Stimulated activated CD4-positive, alpha-beta T cell treated with anti-CD3 and anti-CD28 coated beads, TNF-alpha, amount 100 ng/mL, for 4 hours (primary cell): ENCODE measurements at places on chromosomes 1 and 21.

GRCh38 chr1:193311226-193311948 lies 125.0 kb upstream of the B3GALT2 start:
- DNase-seq = no peak

DNA sequence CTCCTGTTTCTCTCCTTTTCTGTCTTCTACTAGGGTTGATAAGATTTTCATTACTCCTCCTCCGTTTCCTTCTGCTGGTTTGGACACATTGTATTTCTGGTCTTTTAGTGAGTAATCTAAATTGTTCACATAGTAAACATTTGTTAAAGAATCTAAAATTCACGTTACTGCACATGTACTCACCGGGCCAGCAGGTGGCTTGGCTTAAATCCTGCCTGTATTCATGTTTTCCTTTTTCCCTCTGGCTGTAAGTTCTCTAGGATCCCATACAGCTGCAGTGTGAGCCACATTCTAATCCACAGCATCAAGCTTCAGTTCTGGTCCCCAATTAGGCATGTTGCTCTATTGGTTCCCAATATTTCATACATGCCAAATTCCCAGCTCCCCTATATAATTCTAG lies 958.3 kb downstream of the ADGRL2 start:
- no peak for DNase-seq

- no peak for DNase-seq
These were observed at the start of gene RIMKLA for GRCh38 chr1:42380586-42381279. RIMKLA (plus strand) TSS chr1:42380792; CDS start chr1:42380935, 143 bp downstream.

GRCh38 chr1:195071461-195071860 lies 1536.8 kb downstream of the KCNT2 start:
- DNase-seq = no peak

- DNase-seq = no peak
These were observed 53.8 kb downstream of the PCNX2 start for GRCh38 chr1:233241759-233242158.

DNA sequence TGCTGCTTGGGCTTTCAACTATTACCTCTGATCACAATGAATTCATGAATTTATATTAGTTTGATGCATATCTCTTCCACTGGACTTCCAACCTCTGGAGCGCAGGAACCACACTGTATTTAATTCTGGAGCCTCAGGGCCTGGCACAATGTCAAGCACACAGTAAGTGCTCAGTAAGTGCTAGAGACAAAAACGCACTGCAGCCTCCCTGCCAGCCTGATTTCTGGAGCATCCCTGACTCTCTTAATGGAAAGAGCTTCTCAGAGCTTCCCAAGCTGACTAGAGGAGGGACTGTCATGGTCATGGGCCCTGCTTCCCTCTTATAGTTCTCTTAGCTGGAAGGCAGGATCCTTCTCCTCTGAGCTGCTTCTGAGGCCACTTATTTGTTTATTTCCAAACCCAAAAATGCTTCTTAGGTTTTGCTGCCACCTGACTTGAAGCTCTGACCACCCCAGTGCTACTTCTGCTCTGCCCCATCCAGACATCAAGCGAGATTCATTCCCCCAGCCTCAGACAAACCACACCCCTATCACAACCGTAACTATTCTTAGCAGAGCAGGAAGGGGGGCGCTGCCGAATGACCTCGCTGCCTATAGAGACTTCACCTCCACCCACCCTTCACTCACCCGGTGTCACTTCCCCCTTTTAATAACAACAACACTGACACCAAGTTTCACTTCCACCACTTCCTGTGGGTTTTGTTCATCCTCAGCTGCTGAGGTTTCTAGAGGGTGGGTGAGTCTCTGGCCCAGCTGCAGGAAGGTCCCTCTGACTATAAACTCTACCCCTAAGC lies 33.6 kb downstream of the NUAK2 start:
- no peak for DNase-seq
